Kidney (tissue), 22 donors: ENCODE measurements at places on chromosomes 16 and 17.
A peak's percentile ranks its signal among the peaks of the same experiment; 100 is the strongest.

- no peak for DNase-seq
Measured at GRCh38 chr17:75468291-75468754, 11.9 kb downstream of the TMEM94 start.

GRCh38 chr16:27232061-27232900, 29.0 kb downstream of the KDM8 start:
- peak; percentile 42 for DNase-seq

GRCh38 chr16:73915935-73916334, 380.7 kb upstream of the PSMD7 start:
- no peak for DNase-seq

- no peak for DNase-seq
Measured at GRCh38 chr17:15351925-15352324, 10.5 kb upstream of the TEKT3 start.

- DNase-seq = peak; percentile 85
Measured at GRCh38 chr16:80369138-80369958, 171.4 kb upstream of the DYNLRB2 start.

GRCh38 chr16:86693033-86693432, 114.7 kb downstream of the FOXL1 start:
- no peak for DNase-seq

DNA sequence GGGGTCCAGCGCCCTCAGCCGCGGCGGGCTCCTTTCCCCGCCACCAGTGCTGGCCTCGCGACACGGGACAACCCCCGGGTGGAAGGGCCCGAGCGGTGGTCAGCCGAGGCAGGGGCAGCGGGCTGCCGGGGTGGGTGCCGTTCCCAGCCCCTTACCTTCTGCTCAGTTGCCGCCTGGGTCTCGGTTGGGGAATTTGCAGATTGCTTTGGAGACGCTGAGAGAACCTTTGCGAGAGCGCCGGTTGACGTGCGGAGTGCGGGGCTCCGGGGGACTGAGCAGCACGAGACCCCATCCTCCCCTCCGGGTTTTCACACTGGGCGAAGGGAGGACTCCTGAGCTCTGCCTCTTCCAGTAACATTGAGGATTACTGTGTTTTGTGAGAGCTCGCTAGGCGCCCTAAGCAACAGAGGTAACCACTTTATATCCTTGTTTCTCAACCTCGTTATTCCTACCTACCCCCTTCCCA, 381 bp downstream of the CTNS start:
- DNase-seq = no peak

DNA sequence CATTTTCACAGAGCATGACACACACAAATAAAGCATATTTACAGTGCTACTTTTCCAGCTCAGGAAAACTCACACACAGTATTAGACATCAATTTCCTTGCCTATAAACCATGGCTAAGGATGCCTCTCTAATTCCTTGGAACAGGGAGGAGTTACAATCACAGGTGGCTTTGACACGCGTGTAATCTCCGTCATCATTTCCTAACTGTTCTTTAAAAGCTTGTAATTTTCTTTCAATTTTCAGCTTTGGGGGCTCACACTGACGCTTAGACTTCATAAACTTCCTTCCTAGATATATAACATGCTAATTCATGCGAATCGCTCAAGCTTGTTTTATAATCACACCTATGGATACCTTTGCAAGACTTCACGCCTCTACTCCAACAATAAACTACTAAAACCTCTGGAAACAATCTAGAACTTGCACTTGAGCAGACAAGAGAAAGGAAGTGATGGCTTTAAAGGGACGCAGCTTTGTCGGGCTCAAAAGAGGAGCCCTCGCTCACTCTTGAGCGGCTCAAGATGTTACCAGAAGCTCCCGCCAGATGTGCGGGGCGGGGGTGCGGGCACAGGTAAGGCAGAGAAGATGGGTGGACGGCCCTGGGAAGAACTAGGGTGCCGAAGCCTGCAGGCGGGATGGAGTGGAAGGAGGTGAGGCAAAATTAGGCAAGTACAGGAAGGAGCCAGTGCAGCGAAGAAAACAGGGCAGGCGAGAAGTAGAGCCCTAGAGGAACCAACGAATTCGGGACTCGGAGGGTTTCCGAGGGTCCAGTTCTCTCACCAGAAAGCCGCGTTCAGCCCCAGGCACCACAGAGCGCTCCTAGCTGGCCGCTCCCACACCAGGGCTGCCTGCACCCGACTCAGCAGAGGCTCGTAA, 631 bp downstream of the RETREG3 start:
- no peak for DNase-seq

- no peak for DNase-seq
Measured at GRCh38 chr17:43696891-43697290, 35.2 kb upstream of the MEOX1 start.

DNA sequence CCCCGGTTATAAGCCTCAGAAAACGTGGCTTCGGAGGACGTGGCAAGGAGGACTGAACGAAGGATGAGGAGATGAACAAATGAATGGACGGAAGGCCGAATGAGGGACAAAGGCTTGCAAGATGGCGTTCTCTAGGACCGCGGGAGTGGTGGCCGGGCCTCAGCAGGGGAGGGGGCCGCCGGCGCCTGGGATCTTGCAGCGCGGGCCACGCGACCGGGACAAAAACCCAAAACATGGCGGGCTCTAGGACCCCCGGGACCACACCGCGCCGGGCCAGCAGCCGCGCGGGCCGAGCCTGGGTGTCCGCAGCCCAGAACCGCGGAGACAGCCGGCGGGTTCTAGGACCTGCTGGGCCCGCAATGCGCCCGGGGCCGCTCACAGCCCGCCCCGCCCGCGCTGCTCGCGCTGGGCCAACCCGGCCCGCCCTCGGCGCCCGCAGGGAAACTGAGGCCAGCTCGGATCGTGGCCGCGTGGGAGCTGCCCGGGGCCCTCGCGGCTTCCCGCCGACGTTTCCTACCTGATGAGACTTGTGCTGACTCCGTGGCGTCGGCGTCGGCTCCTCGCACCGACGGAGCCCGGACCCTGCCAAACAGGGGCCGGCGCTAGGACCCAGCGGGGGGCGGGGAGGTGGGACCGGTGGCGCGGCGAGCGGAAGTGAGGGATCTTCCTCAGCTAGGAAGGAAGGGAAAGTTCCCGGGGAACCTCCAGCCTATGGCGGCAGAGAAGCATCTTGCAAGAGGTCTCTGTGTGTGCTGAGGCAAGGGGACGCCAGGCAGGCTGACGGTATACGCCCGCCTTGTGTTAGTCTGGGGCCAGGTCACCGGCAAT, 684 bp downstream of the ZNF668 start:
- DNase-seq = peak; percentile 97

- DNase-seq = no peak
Measured at GRCh38 chr16:88956546-88957432, 20.2 kb downstream of the CBFA2T3 start.

DNA sequence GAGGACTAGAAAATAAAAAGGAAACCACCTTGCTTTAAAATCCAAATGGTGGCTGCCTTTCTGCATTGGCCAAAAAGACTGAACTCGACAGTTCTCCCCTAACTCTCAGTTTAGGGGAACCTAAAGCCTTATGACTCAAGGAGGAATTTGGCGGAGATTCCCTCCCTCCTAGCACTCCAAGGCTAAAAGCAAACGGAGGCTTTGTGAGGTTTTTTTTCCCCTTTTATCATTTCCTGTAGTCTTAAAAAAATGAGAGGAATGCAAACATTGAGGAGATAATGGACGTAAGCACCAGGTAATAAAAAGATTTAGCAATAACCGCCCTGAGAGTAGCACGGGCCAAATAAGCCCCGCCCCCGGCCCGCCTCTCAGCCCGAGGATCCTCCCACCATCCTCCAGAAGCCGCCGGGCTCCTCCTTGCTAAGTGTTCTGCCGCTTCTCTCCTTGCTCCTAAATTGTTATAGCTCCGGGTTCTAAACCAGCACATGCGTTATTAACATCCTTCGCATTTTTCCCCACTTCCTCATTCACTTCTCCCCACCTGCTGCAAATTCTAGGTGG, 5.8 kb upstream of the KIFC3 start:
- DNase-seq = peak; percentile 65

- DNase-seq = no peak
Measured at GRCh38 chr16:57532266-57532625, 4.1 kb downstream of the CCDC102A start.

DNA sequence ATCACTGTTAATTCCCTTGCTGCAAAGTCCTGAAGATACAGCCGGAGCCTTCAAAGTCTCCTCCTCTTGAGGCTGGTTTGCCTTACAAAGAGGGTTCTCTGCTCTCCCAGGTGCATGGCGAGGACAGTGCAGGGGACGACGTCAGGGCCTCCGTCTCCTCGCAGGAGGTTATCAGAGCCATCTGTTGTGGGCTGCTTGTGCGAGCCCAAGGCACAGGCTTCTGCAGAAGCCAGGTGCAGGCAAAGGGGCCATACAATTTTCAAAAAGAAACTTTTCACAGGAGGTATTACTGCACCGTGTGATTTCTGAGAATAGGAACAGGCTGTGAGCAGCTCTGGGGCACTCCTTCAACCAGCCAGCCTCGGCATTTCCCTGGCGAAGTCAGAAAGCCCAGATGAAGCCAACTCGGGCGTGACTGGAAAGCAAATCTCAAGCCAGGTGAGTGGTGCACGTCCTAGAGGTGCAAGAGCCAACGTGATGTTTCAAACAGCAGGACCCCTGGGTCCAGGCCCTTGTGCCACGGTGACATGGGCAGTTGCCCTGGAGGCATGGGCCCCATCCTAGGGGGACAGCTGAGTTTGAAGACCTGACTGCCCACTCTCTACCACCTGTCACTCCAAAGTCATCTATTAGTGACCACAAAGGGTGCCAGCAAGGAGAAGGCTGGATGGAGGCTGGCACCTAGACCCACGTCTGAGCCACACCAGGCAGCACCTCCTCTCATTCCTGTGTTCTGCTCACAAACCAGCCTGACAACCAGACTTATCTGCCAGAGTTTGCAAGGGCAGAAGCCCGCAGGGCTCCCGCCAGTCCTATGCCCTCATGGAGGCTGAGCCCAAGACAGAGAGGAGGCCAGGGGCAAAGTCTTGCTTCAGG, 68.6 kb downstream of the SMPD3 start:
- DNase-seq = peak; percentile 56

- DNase-seq = peak; percentile 71
Measured at GRCh38 chr16:69566240-69566980, 644 bp downstream of the NFAT5 start.

- DNase-seq = no peak
Measured at GRCh38 chr17:34306466-34306865, 12.8 kb upstream of the CCL8 start.

DNA sequence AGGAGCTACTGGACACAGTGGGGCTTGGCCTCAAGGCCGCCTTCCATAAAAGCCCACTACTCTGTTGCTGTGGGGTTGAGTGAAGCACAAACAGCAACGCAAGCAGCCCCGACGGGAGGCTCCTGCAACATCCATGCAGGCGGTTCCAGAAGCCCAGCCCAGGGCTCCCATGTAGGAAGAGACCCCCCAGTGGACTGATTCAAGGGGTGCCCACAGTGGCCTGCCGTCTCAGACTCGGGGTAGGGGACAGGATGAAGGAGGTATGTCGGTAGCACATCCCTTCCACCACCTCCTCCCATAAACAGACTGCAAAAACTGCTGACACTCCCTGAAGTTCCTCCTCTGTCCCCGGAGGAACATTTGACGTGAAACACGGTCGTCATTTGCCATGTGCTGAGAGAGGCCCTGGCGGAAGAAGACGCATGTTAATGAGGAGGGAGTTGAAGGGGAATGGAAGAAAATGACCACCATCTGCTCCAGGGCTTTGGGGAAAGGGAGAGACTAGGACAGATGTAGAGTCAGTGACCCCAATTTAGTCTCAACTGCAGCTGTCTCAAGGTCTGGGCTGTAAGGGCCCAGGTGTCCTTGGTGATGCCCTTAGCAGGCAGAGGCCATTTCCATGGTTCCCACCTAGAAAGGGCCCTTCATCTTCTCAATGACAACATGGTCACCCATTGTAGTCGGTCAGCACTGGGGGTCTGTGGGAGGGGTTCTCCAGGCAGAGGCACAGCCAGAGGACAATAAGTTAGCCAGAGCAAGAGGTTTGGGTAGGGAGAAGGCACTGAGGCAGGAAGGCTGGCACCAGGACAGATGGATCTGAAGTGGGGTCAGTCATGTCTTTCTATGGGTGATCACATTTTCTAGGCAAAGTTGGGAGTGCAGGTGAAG, 200.6 kb downstream of the CPPED1 start:
- no peak for DNase-seq

GRCh38 chr17:80080081-80080480, 21.3 kb upstream of the GAA start:
- DNase-seq = no peak

- DNase-seq = no peak
Measured at GRCh38 chr16:51670527-51670926, 519.5 kb upstream of the SALL1 start.

- no peak for DNase-seq
Measured at GRCh38 chr16:22318690-22319358, 21.6 kb downstream of the POLR3E start.

- DNase-seq = no peak
Measured at GRCh38 chr16:57115168-57115513, 22.8 kb downstream of the CPNE2 start.

DNA sequence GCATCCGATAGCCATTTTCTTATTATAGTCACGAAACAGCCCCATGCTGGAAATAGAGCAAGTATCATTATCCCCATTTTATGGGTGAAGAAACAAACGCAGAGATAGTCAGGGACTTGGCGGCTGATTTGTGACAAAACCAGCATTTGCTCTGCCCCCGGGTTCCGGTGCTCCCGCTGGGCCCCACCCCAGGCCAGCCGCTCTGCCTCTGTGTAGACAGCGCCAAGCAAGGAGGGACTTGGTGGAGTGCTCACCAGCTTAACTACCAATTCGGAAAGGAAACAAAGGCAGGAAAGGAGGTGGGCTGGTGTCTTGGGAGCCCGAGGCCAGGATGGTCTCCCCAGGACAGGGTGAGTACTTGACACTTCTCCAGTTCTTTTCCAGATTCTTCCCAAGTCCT, 10.0 kb downstream of the SRL start:
- DNase-seq = no peak

DNA sequence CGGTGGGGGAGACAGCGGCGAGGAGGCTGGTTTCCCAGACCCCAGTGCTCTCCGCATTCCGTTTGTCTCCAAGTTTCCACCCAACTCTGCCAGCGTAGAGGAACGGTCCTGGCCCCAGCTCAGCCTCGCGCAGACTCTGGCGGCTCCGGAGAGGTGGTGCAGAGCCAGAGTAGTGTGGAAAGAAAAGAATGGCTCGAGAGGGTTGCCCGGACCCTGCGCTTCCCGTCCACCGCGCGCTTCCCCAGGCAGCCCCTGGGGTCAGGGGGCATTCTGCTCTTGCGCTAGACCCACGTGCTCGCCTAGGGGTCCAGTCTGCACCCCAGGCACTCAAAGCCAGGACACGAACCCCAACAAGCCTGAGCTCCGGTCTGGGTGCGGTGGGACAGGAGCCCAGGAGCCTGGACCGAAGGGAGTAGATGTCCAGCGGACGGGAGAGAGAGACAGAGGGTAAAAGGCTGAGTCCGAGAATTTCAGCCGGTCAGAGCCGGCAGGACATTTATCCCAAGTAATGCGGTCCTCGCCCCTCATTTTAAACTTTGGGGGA, 3.8 kb downstream of the PMP22 start:
- peak; percentile 77 for DNase-seq
